Activated CD8-positive, alpha-beta T cell treated with anti-CD3 and anti-CD28 coated beads for 36 hours (primary cell): ENCODE measurements at places on chromosomes 5 and 9.
A peak's percentile ranks its signal among the peaks of the same experiment; 100 is the strongest.

- H3K27ac ChIP-seq, result peak overlapping the region; percentile 90
- H3K27me3 ChIP-seq, result no peaks in the 10 kb centered on the region
- peaks cover 83% of the 10 kb centered on the region for H3K36me3 ChIP-seq
- peak overlapping the region; percentile 44 for H3K4me3 ChIP-seq
- peak; percentile 81 for DNase-seq
These were observed 23.4 kb downstream of the LCP2 start for GRCh38 chr5:170273968-170274710.

DNA sequence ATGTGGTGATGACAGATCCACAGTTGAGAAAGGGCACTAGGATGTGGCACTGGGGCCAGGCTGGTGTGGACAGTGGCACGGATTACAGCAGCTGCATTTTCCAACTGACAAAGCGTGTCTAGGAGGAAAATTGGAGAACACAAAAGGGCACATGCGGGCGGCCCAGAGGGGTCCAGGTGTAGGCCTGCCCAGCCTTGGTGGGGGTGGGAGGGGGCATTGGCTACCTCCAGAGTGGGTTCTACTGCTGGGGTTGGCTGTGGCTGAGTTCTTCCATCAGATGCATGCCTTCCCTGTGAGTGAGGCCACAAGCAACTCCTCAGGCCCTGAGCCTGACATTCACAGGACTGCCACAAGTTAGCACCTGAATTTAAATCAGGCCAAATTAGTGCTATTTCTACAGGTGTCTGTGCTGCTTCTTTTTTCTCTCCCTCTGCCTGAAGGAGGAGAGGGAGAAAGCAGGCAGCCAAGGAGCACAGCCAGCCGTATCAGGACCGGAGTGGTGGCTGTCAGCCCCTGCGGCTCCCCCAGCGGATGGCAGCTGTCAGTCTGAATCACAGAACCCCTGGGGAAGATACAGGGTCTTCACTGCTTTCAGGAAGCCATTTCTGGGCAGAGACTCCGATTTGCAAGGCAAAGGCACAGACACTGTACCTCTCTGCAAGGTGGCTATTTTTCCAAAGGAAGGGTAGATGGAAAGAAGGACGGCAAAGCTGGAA is 464.2 kb downstream of the SPOCK1 start:
- no peaks in the 10 kb centered on the region for H3K36me3 ChIP-seq
- no peak overlapping the region for H3K4me3 ChIP-seq
- no peak overlapping the region for H3K27ac ChIP-seq
- peaks cover 2% of the 10 kb centered on the region for H3K27me3 ChIP-seq
- no peak for DNase-seq
- H3K4me1 ChIP-seq, result no peaks in the 10 kb centered on the region

DNA sequence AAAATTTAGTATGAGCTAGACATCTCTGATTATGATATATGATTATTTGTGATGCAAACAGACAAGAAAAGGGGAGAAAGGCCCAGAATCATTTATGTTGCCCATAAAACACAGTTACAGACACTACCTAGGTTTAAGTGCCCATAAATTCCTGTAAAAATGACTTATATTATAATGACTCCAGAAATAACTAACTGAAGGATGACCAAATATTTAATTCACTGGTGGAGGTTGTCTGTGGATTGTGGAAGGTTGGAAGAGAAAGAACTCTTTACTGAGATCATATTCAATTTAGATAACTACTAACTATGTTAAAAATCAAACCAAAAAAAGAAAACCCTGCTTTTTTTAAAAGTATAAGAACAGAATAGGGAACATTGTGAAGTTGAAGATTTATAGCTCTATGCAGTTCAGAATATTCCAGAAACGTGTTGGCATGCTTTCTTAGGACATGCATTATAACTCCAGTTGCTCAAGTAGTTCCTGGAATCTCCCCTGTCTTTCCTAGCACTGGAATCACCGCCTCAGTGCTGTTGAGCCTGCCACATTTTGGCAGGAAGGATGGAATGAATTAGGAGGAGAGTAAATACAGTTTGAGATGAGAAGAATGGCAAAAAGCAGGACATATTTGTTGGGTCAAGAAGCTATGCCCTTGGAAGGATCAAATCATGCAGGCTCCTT is 72.0 kb upstream of the PAPPA start:
- DNase-seq, result no peak
- no peaks in the 10 kb centered on the region for H3K36me3 ChIP-seq
- no peaks in the 10 kb centered on the region for H3K27me3 ChIP-seq
- H3K4me1 ChIP-seq, result no peaks in the 10 kb centered on the region
- H3K27ac ChIP-seq, result no peak overlapping the region

GRCh38 chr9:5446451-5447236 is 3.7 kb upstream of the CD274 start:
- H3K4me3 ChIP-seq, result peak overlapping the region; percentile 0
- peaks cover 46% of the 10 kb centered on the region for H3K4me1 ChIP-seq
- peaks cover 1% of the 10 kb centered on the region for H3K36me3 ChIP-seq
- no peak for DNase-seq

GRCh38 chr5:132353486-132353995 is 16.0 kb upstream of the SLC22A5 start:
- H3K4me3 ChIP-seq, result no peak overlapping the region
- H3K4me1 ChIP-seq, result no peaks in the 10 kb centered on the region
- peaks cover 3% of the 10 kb centered on the region for H3K36me3 ChIP-seq
- no peak overlapping the region for H3K27ac ChIP-seq

DNA sequence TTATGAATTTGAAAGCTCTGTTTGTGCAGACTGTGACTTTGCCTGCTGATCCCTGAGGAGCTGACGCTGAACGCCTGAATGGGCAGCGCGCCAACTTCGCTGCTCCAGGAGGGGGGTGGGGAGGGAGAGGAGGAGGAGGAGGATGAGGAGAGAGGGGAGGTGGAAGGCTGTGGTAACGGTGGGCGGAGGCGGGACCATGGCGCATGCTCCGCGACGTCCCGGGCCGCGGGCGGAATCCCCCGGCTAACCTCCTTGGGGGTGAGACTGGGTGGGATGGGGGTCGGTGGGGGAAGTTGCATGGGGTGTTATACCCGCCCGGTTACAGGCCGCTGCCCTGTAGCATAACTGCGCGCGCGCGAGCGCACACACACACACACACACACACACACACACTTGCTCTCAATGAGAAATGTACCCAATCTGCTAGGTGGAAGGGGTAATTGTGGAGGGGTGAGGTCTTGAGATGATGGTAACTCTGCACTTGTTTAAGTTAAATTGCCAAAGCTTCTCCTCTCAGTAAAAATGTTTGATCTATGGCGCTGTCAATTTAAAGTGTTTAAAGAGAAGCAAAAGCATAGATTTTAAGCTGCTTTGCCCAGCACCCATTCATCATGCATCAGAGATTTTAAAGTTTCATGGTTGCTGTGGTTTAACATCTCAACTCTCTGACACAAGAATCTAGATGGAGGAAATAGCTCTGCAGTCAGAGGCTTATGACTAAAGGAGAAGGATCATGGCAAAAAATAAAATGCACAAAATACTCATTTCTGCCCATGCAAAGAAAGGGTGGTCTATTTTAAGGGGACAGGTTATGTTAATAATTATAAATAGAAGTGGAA is 76.6 kb upstream of the TBCA start:
- H3K4me3 ChIP-seq, result peak overlapping the region; percentile 63
- no peak overlapping the region for H3K27ac ChIP-seq
- peaks cover 11% of the 10 kb centered on the region for H3K4me1 ChIP-seq
- peaks cover 35% of the 10 kb centered on the region for H3K27me3 ChIP-seq

DNA sequence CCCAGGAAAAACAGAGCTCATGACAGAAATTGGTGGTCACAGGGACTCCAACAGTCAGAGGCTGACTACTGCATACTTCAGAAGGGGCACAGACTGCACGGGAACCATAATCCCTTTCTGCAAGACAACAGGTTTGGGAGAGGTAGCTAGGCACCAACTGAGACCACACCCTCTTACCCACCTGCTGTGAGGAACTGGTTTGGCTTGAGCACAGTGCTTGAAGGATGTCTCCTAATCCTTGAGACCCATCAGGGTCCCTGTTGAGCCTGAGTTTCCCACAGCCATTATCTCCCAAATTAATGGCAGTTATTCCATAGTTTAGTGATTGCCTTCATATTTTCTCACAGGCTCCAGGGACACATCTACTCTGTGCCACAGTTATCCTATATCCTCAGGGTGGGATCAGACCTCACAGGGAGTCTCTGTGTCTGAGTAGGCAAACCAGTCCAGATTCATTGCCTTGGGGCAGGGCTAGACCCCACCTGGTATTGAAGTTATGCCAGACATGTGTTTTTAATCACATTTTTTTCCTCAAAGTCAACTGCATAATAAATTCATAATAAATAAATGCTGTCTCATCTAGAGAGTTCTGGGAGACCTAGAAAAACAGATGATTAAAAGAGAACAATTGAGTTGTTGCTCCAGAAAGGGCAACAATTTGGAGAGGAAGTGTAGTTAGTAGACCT is 9.3 kb upstream of the CAST start:
- no peak for DNase-seq
- no peak overlapping the region for H3K4me3 ChIP-seq
- H3K4me1 ChIP-seq, result peaks cover 24% of the 10 kb centered on the region
- peaks cover 17% of the 10 kb centered on the region for H3K27me3 ChIP-seq
- no peak overlapping the region for H3K27ac ChIP-seq
- no peaks in the 10 kb centered on the region for H3K36me3 ChIP-seq

DNA sequence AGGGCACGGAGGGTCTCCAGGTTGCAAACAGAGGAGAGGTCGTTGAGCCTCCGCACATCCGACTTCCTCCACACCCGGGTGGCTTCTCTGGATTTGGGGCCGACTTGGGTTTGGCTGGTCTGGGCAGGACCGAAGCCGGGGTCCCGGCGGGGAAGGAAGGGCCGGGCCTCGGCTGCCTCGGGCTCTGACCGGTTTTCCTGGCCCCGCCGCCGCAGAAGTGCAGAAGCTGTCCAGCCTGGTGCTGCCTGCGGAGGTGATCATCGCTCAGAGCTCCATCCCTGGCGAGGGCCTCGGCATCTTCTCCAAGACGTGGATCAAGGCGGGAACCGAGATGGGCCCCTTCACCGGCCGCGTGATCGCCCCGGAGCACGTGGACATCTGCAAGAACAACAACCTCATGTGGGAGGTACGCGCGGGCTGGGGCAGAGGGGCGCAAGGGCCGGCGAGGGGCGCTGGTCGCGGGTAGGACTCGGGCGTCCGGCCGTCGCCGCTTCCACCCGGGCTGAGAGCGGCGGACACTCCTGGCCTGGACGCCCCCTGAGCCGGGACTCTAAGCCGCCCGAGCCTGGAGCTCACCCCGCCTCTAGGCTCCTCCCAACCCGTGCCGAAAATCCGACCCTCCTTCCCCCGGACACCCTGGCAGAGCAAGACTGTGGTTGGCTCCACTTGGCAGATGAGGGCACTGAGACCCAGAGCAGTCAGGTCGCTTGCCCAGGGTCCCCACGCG is 2.2 kb downstream of the PRDM12 start:
- no peak for DNase-seq
- H3K27me3 ChIP-seq, result peaks cover 55% of the 10 kb centered on the region
- no peaks in the 10 kb centered on the region for H3K36me3 ChIP-seq

DNA sequence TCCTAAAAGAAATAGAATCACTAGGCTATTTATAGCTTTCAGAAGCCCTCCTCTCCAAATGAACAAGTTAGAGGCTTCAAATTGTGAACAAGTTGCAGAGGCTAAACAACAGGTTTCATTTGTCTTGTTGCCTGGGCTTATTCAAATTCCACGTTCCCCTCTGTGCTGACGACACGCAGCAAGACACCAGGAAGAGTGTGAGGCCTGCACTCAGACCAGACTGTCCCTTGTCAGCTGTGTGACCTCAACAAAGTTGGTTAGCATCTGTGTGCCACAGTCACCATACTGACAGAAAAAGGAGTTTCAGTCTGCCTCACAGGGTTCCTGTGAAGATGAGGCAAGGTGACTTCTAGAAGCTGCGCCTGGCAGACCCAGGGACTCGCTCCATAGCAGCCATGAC is 22.1 kb upstream of the GABBR2 start:
- no peak overlapping the region for H3K27ac ChIP-seq
- H3K36me3 ChIP-seq, result peaks cover 4% of the 10 kb centered on the region
- no peaks in the 10 kb centered on the region for H3K27me3 ChIP-seq
- no peaks in the 10 kb centered on the region for H3K4me1 ChIP-seq
- no peak overlapping the region for H3K4me3 ChIP-seq

DNA sequence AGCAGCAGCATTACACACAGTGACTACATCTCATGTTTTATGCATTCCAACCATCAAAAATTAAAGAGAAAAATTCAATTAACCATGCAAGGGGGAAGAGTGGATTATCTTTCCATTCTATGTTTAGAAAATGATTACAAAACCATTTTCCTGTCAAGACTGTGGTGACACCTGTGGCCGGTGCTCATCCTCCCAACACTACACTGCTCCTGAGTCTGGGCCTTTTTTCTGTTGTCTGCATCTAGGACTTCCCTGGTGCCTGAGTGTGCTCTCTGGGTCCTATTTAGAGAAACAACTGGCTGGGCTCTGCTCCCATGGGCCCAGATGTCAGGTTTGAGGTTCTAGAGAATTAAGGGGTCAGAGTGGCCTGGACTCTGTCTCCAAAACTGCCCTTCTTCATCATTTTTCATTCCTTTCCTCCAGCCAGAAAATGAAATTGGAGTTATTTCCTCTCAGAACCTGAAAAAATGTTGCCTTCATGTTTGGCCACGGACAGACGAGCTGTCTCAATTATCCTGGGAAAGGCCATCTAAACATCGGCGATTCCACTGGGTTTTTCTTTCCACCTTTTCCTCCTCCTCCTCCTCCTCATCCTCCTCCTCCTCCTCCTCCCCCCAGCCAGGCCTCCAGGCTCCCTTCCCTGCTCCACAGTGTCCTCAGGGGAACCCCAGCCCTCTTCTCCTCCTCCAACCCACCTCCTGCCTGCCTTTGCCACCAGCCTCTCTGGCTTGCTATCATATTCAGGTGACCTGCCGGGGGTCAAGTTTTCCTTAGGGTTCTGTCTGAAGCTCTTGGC is 11.4 kb upstream of the ARSI start:
- H3K4me1 ChIP-seq, result no peaks in the 10 kb centered on the region
- H3K27ac ChIP-seq, result no peak overlapping the region
- H3K36me3 ChIP-seq, result no peaks in the 10 kb centered on the region
- DNase-seq, result no peak
- no peak overlapping the region for H3K4me3 ChIP-seq
- no peaks in the 10 kb centered on the region for H3K27me3 ChIP-seq
